ENCODE measurements at places on chromosomes 11 and 22. TPM values are rescaled to one million over a fixed set of nuclear protein-coding genes. Genes with fewer than 3 reads are reported as not detected.

Gene FBXO3
- 55.1 TPM for total RNA-seq

Gene SLC6A5
- 0.18 TPM for total RNA-seq

Gene FOXRED2
- 22.1 TPM for total RNA-seq

Gene C22orf42
- total RNA-seq = not detected

Gene TRPM5
- 1.1 TPM for total RNA-seq

Gene MUC2
- under 0.01 TPM for total RNA-seq

Gene SPTBN2
- total RNA-seq = 99.8 TPM

Measured in metanephros (tissue), 2 donors.